Non-pigmented ciliary epithelial cell (primary cell): ENCODE measurements at places on chromosomes 12 and 14.
A peak's percentile ranks its signal among the peaks of the same experiment; 100 is the strongest.

GRCh38 chr12:95017482-95017881, 14.0 kb upstream of the NDUFA12 start:
- no peak for DNase-seq

GRCh38 chr14:91135039-91135438, 21.2 kb downstream of the DGLUCY start:
- no peak for DNase-seq

DNA sequence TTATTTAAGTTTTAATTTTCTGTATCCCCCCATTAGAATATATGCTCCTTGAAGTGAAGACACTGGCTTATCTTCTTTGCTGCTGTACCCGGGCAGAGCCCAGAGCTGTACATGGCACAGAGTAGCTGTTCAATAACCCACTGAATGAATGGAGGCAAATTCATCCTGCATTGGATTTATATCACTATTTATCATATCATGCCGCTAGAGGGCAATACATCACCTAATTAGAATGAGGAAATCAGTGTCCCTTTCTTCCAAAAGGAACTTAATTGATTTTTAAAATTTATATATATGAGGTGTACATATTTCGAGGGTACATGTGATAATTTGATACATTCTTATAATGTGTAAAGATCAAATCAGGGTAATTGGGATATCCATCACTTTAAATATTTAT, 89.2 kb upstream of the TMEM260 start:
- DNase-seq = no peak

DNA sequence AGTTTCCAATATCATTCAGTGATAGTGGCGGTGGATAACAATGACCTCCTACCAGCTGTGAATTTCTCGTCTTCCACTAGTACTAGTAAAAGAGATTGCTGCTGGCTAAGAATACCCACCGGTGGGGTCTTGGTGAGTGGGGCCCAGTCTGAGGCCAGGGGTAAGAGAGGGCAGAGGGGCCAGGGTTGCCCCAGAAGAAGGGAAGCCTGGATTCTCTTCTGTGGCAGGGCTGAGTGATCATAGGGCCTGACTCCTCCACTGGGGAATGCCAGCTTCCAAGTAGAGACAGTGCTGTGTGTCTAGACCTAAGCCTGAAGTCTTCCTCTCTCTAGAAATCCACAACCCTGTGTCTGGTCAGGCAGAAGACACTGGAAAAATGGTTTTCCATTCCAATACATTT, 5.8 kb upstream of the TMEM63C start:
- no peak for DNase-seq

DNA sequence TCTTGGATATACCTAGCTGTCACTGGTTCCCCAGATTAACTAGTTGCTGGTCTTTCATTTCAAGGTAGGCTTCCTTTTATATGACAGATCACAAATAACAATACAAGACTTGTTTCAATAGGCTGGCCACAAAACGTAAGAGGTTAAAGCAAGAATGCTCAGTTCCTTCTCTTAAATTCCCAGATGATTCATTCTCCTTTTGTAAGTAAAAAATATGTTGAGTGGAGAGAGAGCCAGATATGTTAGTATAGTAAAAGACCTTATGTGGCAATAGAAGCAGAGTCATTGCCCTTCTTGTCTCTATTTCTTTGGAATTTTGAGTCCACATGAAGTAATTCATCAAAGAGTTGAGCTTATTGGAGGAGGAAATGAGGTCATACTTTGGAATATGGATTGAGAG, 939.0 kb upstream of the ATXN7L3B start:
- DNase-seq = peak; percentile 9

- no peak for DNase-seq
Measured at GRCh38 chr14:58238252-58239243, 6.1 kb upstream of the PSMA3 start.

DNA sequence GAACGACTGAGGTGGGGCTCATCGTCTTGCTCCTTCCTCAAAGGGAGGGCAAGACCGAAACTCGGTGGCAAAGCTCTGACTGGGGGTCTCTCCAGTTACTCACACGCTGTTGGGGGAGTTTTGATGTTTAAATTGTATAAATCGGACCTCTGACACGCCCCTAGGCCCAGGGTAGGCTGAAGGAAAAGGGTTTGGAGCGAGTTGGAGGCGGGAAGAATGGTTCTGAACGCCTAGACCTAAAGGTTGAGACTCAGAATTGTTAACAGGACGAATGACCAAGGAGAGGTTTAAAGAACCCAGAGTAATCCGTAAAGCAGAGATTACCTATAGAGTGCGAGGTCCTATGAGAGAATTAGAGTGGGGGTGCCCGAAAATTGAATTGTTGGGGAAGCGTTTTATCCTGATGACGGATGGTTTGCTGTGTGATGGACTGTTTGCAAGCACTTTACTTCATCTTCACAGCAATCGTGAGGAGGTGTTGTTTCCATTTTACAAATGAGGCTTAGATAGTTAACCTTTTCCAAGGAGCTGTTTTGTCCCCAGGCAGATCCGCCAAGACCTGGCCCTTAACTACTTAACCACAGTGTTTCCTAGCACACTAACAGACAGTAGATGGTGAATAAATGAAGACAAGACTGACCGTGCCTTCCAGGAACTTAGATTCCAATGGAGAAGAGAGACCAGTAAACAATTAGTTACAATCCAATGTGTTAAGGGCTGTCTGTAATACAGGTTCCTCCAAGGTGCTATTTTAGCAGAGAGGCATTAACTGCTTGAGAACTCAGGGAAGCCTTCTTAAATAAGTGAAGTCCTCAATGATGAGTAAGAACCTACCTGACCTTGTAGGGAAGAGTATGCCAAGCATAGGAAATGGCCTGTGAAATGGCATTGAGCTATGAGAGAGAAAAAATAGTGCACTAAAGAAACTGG, 929 bp upstream of the UBE2N start:
- no peak for DNase-seq

GRCh38 chr14:71206123-71206522, 298.9 kb downstream of the PCNX1 start:
- DNase-seq = no peak

GRCh38 chr12:4039931-4040330, 166.7 kb upstream of the PARP11 start:
- DNase-seq = no peak

DNA sequence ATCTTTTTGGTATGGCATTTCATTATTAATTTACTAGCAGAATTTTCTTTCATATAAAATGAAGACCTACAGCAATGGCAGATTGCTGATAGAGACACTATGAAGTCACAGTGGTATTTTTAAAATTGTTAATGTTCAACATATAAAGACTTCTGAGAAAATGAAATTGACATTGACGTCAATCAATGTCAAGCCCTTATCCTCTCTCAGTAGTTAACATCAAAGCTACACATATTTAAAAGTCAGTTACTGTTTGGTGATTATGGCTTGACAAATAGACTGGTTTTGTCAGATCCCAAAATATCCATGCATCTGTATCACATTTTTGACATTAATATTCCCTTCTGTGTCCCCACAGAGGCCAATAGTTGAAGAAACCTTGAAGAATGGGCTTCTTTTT, 1069.1 kb upstream of the SEL1L start:
- DNase-seq = no peak

- no peak for DNase-seq
Measured at GRCh38 chr12:56684745-56685359, 3.2 kb downstream of the PTGES3 start.

GRCh38 chr12:13404631-13405473, 208.3 kb downstream of the EMP1 start:
- DNase-seq = no peak

- DNase-seq = no peak
Measured at GRCh38 chr14:89138846-89139245, 278.2 kb downstream of the FOXN3 start.

- DNase-seq = no peak
Measured at GRCh38 chr14:100544506-100545141, 42.6 kb downstream of the BEGAIN start.

DNA sequence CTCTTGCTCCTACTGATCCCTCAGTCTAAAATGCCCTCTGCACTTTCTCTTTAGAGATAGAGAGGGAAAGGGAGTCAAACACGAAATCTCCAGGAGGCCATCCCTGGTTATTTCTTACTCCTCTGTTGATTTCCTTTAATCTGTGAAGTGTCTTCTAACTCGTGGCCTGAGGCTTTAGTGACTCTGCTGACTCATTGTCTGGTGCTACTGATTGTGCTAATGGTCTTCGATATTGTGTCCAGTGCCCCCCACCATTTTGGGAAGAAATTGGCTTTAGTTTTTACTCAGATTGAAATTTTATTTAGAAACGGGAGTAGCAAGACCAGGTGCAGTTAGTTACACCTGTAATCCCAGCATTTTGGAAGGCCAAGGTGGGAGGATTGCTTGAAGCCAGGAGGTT, 839 bp downstream of the CLEC9A start:
- DNase-seq = no peak
